ENCODE measurements at places on chromosomes 1 and 21.

DNA sequence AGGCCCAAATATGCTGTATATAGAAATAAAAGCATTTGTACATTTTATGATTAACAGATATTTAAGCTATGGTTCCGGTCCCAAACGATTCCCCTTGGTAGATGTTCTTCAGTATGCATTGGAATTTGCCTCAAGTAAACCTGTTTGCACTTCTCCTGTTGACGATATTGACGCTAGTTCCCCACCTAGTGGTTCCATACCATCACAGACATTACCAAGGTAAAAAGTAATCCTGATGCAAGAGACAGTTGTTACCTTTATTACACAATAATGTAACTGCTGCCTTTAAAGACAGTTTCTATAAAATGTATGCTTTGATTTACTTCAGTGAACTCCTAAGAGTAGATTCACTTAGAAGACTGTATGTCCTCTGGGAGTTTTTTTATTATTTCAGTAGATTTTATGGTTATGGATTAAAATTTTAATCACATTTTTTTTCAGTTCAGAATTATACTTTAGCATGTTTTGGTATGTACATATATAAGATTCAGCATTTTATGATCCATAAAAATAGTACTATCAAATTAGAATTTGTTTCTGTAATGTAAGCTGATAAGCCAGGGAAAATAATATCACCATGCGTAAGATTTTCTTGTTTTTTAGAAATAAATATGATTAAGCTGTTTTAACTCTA is 96.5 kb downstream of the USP25 start:
- DNase-seq: no peak

GRCh38 chr1:27505420-27505680 is 15.4 kb upstream of the WASF2 start:
- DNase-seq: no peak

GRCh38 chr1:46687093-46687659 is 15.5 kb downstream of the TEX38 start:
- DNase-seq: no peak

DNA sequence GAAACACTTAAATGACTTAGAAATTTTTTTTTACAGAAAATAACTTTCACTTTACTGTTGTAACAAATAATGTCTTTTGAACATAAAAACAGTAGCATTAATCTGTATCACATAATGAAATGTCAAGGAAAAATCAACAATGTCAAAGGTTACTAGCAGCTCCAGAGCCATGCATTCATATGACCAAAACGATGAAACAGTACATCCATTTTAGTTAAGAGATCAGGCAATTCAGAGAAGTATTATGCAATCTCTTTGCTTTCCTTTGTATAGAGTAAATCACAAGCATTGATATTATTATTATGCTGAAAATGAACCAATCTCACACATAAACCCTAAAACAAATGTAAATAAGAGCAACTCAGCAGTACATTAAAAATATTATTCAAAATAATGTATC is 748.9 kb downstream of the PLA2G4A start:
- DNase-seq: no peak

DNA sequence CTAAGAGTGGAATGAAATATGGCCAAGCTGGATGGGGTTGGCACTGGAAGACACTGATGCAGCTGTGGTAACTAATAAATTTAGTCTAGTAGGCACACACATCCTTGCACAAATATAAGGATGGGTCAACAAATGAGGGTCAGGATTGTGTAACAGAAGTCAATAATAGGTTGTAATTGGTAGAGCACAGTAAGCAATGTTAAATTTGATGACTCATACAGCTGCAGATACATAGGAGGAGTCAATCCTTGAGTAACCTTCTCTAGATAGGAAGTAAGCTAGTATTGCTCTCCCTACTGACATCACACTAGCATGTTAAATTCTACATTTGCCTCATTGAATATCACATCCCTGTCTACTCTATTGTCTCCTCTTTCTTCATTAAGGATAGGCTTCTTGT is 332.1 kb downstream of the PTPRC start:
- no peak for DNase-seq

DNA sequence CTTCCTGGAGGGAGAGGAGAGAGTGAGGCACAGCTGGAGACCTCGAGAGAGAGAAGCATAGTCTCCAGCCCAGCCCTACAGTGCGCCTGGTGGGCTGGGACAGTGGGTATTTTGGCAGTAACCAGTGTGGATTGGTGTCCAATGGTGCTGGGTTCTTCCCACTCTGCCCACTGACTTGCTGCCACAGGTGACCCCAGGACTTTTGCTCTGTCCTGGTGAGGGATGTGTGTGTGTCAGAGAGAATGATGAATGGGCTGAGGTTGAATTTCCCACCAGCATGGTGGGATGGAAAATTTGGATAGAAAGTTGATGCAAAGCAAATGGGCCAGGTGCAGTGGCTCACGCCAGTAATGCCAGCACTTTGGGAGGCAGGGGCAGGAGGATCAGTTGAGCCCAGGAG is 26.3 kb downstream of the SERINC2 start:
- DNase-seq: no peak

DNA sequence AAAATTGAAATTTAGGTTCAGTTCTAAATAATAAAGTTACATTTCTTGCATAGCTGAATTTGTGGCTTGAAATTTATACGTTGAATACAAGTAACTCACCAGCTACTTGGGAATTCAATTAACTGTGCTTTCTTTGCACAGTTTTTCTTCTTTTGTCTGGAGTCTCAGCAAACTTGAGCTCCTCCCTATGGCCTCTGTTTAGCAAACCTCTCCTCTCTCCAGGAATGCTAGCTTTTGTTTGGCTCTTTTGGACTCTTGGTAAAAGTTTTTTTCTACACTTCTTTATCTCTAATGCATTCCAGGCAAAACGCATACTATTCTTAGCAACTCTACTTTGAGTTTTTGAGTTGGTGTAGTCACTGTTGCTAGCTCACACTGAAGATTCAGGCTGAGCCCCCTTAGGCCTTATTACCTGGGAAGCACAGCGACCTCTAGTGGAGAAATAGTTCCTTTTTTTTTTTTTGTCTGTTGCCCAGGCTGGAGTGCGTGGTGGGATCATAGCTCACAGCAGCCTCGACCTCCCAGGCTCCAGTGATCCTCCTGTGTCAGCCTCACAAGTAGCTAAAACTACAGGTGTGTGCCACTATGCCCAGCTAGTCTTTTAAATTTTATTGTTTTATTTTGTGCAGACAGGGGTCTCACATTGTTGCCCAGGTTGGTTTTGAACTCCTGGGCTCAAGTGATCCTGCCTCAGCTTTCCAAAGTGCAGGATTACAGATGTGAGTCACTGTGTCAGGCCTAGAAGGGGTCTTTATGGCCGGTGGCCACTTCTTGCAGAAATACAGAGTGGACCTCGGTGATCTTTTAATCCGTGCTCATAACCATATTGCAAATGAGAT is 61.7 kb downstream of the CASQ2 start:
- no peak for DNase-seq

- DNase-seq: no peak
Measured at GRCh38 chr1:43009274-43009673, 50.6 kb upstream of the SLC2A1 start.

- DNase-seq: no peak
Measured at GRCh38 chr1:88529581-88529980, 154.5 kb upstream of the PKN2 start.

DNA sequence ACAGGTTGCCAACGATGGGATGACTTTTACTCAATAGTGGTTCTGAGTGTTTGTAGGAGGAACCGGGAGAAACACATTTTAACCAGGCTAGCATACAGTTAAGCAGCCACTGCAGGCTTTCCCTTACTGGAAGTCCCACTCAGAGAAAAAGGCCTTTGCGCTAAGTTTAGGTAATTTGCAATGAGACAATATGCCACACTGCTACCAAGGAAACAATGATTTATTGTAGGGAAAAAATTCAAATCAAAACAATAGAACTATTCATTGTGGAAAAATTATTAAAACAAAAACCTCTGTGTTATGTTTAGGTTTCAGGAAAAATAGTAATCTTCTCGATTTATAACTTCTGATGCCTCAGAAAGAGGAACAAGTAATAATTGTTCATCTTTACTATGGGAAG is 51.4 kb upstream of the CR2 start:
- DNase-seq: no peak

DNA sequence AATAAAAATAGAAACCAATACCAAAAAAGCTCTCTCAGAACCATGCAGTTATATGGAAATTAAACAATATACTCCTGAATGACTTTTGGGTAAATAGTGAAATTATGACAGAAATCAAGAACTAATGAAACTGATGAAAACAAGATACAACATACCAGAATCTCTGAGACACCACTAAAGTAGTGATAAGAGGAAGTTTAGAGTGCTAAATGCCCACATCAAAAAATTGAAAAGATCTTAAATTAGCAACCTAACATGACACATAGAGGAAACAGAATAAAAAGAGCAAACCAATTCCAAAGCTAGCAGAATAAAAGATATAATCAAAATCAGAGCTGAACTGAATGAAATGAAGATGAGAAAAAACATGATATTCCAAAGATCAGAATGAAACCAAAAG is 430.9 kb downstream of the LTN1 start:
- DNase-seq: no peak

DNA sequence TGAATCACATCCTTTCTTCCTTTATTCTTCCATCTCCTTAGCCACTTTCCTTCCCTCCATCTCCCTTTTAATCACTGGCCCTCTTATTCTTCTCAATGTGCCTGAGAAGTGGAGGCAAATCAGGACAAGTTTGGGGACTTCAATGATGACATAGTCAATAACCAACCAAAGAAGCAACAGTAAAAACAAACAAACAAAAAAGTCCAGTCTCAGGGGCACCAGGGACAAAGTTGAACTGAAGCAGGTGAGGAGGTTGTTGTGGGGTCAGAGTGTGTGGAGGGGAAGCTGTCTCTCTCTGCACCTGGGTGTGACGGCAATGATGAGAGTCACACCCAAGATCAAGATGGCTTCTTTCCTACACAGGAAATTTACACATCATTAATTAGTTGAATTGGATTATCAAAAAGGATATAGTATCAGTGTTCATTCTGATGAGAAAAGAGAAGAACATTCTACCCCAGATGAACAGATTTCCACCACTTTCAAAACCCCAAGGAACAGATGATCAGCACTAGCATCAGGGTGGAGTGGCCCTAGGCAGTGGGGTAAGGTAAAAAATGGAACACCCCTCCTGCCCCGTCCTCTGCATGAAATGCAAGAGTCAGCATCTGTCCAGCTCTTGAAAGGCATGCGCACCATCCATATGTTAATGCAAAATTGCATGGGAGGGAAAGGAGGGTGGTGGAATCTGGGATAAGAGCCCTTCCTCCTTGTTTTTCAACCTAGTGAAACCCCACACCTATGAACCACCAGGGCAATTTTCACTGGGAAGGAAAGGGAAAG is 32.6 kb downstream of the HSD3B2 start:
- DNase-seq: no peak

Data from stimulated activated CD8-positive, alpha-beta memory T cell treated with anti-CD3 and anti-CD28 coated beads, Interleukin-7, amount 100 ng/mL, for 1 hour (primary cell).